ENCODE measurements at places on chromosomes 6 and 20.
A peak's percentile ranks its signal among the peaks of the same experiment; 100 is the strongest.

DNA sequence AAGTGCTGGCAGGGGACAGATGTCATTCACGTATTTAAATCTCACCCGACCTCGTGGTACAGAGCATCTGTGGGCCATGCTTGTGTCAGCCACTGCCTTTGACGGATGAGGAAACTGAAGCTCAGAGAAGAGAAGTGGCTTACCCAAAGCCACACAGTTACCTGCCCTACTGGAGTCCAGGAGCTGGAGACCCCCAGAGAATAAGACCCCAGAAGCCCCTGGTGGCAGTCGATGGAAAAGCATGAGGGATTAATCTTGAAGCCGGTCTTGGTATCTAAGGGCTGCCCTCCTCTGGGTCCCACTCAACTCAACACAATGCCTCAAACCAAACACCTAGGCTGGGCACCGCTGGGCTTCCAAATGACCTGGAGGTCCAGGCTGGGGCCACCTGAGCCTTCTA, 83.1 kb downstream of the GRM4 start:
- DNase-seq = no peak

GRCh38 chr20:51574248-51575033, 31.9 kb upstream of the NFATC2 start:
- DNase-seq = no peak

GRCh38 chr20:57223648-57224489, 42.6 kb downstream of the BMP7 start:
- DNase-seq = peak; percentile 78

DNA sequence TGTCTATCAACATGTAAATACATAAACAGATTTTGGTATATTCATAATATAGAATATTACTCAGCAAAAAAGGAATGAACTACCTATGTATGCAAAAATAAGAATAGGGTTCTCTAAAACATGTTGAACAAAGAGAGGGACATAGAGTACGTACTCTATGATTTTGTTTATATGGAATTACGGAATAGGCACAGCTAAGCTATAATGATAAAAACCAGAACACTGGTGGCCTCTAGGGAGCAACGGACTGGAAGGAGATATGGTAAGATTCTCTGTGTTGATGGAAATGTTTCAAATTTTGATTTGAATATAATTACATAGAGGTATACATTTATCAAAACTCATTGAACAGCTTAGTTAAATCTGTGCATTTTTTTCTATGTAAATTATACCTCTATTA, 19.6 kb downstream of the ADGRG6 start:
- DNase-seq = no peak

DNA sequence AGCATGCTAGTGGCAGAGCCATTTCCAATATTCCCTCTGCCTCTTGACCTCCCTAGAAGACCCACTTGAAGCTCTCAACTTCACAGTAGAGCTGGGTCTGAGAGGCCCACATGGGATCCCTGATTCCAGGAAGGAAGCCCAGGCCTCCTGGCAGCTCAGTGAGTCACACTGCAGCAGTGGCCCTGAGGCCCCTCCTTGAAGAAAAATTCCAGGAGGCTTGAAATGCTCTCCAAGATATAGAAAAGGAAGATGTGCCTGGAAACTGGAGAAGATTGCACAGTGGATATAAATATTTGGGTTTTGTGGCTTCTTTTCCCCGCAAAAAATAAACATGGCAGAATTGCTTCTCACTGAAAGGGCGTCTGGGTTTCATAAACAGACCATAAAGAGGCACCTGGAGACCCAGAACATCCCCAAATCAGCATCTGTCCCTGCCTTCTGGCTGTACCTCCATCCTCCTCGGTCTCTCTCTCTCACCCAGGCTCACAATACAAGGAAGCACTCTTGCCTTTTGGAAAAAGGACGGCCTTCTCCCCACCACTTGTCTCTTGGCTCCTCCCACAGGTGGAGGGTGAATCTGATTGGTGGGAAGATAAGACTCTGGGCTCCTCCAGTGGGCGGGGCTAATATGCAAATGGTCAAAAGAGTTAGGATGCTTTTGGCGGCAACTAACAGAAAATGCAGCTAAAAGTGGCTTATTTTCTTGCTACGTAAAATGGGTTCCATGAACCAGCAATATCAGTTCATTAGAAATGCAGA, 200.0 kb upstream of the SULF2 start:
- no peak for DNase-seq

GRCh38 chr6:151451417-151451949, 443 bp downstream of the RMND1 start:
- DNase-seq = no peak

DNA sequence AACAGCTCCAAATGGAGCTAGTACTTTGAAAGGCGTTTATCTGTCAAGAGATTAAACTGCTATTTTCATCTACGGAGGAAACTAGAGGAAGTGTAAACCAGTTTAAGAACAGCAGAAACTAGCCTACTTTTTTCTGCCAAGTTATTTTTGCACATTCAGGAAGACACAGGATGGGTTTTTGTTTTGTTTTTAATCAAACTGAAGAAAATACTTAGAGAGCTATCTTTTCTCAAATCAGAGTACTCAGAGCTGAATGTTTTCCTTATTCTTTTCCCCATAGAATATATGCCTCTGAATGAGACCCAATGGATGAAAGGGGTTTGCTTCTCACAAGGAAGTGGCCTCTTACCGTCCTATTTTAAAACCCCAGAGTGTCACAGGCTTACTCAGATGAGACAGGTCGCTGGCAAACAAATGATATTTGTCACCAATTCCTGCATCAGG, 538.5 kb downstream of the CD83 start:
- DNase-seq = no peak

GRCh38 chr6:47094241-47094925, 52.3 kb upstream of the ADGRF1 start:
- DNase-seq = no peak

- DNase-seq = peak; percentile 31
Observed at GRCh38 chr20:3755269-3755668, 12.3 kb downstream of the ADISSP start.

DNA sequence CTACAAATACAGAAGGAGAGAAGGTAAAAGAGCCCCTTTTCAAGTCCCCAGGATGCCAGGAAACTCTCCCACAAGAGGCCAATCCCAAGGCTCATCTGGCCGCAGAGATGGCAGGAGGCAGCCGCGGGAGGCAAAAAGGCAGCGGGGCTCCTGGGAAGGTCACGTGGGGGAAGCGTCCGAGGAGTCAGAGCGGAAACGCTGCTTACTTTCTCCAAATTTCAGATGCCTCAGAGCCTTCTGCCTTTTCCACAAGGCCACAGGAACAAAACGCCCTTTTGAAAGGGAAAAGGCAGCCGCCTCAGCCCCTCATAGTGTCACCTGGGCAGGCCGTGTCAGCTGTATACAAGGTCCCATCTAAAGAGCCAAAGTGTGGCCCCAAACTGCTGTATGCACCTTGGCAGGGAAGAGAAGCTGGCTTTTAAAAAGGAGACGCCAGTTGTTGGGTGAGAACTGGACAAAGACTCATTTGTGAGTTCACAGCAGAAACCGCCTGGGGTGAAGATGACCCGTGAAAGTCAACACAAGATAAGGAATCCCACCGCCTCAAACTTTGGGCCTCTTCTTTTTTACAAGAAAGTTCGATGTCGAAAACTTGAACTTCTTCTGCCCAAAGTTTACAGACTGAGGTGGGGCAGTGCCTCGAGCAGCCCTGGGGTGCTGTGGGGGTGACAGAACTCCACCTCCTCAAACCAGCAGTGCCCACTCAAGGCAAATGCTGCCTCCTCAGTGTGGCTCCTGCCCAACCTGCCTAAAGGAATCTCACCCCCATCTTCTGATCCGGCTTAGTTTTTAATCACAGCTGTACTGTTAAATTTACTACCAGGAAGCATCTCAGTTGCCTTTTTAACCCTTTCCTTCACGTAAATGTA, 45.4 kb downstream of the EZR start:
- no peak for DNase-seq

- DNase-seq = no peak
Observed at GRCh38 chr6:163226836-163227485, 187.6 kb upstream of the QKI start.

DNA sequence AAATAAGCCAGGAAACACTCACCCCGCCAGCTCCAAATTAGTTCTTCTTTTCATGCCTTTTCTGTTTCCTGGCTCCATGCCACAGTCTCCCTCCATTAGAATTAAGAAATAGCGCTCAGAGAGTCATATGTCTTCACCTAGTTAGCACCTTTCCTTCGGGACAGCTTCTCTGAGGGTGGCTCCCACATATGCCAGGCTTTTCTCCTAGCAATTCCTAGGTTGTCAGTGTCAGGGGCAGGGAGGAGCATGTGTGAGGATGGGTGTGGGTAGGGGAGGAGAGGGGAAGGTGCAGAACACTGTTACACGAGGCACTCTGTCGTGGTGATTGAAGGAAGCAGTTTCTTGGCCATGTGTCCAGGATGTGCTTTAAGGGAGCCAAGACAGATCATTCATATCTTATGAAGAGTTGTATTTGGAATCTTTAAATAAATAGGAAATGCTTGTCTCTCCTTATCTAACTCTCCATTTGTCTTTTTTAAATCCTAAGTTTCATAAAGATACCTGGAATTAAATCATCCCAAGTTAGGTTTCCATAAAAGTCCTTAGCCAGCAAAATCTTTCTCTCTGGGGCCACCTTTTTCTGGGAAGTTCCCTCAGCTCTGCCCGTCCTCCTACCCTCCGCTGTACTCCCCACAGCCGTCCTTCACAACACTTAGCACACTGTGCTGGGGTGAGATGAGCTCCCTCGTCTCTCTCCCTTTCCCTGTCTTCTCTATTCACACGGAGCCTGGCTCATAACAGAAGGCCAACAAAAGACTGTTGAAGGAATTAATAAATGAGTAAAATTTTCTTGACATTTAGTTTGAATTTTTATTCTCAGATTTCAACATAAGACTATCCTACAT, 361.0 kb downstream of the CD83 start:
- DNase-seq = no peak

- no peak for DNase-seq
Observed at GRCh38 chr6:15366879-15367278, 121.0 kb downstream of the JARID2 start.

GRCh38 chr6:140077827-140078560, 703.5 kb upstream of the CITED2 start:
- DNase-seq = no peak

- peak; percentile 35 for DNase-seq
Observed at GRCh38 chr6:129251669-129252376, 368.9 kb downstream of the LAMA2 start.

DNA sequence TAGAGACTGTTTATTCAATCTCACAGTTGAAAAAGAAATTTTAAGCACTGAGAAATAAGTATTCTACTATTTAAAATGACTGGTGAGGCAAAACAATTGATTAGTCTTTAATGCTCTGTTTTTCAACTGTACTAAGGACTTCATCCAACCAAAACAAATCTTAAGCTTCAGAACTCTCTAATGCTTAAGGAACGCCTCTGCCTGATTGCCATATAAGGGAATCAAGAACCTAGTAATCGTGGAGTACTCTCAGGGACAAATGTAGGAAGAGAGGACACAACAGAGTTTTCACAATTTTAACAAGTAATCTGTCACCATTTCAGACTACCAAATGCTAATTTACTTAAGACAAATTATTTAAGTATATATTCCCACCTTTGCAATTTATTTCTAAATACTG, 16.1 kb downstream of the FBXO30 start:
- DNase-seq = no peak

DNA sequence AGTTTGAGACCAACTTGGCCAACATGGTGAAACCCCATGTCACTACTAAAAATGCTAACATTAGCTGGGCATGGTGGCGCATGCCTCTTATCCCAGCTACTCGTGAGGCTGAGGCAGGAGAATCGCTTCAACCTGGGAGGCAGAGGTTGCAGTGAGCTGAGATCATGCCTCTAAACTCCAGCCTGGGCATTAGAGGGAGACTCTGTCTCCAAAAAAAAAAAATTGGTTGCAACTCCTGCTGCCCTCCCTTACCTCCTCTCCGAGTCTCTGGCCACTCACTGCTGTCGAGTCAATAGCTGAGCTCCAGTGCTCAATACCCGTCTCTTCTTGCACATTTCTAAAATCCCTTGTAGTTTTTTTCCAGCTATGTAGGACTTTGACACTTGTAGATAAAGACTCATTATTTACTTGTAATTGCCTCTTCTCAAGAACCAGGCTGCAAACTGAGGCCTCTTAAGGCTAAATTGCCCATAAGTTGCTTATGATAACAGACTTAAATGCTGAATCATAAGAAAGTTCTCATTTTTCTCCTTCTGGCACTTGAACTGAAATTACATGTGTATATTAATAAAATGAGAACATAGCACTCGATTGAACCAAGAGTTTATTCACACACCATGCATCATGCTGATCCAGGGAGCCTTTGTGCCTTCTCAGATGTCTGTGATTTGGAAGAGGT, 13.8 kb downstream of the HECA start:
- no peak for DNase-seq

GRCh38 chr20:54350415-54350814, 125.0 kb upstream of the DOK5 start:
- no peak for DNase-seq

GRCh38 chr20:20897145-20897544, 184.7 kb upstream of the RALGAPA2 start:
- DNase-seq = no peak

DNA sequence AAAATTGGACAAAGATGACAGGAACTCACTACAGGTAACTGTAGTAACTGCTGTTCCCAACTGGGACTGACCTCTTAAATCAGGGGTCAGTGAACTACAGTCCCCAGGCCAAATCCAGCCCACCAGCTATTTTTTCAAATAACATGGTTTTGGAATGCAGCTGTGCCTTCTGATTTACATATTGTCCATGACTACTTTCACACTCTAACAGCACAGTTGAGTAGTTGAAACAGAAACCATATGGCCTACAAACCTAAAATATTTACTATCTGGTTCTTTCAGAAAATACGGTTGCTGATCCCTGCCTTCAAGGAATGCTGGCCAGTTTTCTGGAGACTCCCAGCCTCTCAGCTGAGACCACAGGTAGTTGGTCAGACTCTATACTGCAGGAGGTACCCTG, 196.9 kb upstream of the PRND start:
- DNase-seq = no peak

- DNase-seq = no peak
Observed at GRCh38 chr20:20205862-20206236, 153.5 kb downstream of the CFAP61 start.

DNA sequence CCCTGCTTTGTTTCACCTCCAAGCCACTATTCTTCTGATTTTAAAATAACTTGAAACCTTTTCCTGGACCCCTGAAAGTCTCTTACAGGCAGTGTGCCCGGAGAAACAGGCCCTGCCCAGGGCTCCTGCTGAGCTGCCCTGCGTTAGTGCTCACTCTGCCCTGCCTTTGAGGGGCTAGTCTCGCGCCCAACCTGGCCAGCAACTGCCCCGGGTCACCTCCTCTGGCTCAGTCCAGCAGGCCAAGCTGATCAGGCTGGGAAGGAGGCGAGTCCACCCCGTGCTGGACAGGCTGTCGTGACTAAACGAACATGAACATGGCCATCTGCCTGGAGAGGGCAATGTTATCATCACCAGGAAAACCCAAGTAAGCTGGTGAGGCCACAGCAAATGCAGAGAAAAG, 245.4 kb downstream of the ANKRD60 start:
- no peak for DNase-seq

GRCh38 chr6:90039911-90040310, 145.6 kb downstream of the GJA10 start:
- DNase-seq = no peak

GRCh38 chr6:138454981-138455706, 44.1 kb downstream of the NHSL1 start:
- DNase-seq = no peak
